GM19239 (cell line): ENCODE measurements at places on chromosomes 6 and 20.

GRCh38 chr6:7401075-7401474 lies 11.5 kb downstream of the RIOK1 start:
- DNase-seq: no peak

DNA sequence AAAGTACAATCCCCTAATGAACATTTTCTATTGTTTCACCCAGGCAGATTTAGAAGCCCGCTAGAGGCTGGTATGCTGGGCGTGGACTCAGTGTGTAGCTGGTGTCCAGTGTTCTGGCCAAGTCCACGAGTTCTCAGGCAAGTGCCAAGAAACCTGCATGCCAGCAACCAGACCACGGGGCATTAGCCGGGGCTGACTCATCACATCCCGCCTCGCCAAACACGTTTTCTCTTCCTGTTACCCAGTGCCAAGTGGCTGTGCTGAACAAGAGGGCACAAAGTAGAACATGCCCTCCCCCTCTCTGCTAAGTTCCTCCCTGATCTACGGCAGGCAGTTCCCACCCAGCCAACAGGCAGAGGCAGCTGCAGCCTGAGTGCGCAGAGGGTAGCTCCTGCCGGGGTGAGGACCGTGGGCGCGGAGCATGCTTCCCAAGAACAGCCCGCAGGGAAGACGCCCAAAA lies 29.6 kb downstream of the RAMACL start:
- DNase-seq: no peak

- DNase-seq: no peak
Measured at GRCh38 chr6:148463671-148464070, 121.0 kb downstream of the SASH1 start.

- DNase-seq: no peak
Measured at GRCh38 chr6:159479146-159479545, 213.9 kb downstream of the SOD2 start.

DNA sequence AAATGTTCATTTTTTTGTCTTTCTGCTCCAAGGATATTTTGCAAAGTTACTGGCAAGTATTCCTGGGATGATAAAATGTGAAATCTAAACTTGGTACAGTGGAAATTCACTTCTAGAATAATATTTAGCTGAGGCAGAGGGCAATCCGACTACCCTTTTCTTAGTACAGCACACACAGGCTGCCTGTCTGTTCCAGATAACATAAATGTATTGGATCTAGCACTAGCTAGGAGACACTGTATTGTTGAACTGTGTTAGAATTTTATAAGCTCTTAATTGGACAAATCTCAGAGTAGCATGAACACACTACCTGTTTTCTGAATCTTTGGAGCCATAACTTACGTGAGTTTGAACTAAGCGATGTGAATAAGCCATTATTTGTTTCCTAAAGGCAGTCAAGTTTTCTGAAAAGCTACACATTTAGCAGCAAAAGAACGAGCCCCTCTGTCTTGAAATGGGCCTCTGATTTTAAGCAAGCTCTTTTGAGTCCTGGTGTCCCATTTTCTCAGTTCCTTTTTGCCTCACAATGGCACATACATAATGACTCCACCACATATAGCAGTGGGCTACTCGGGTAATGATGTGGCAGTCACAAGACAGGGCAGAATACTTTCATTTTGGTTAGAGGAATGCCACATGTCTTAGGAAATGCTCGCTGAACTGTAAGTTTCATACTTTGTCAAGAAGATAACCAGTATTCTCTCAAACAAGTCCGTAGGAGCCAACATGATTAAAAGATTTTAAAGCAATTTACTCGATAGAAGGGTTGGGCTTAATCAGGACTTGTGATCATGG lies 116.5 kb upstream of the ESR1 start:
- peak; percentile 31 for DNase-seq

DNA sequence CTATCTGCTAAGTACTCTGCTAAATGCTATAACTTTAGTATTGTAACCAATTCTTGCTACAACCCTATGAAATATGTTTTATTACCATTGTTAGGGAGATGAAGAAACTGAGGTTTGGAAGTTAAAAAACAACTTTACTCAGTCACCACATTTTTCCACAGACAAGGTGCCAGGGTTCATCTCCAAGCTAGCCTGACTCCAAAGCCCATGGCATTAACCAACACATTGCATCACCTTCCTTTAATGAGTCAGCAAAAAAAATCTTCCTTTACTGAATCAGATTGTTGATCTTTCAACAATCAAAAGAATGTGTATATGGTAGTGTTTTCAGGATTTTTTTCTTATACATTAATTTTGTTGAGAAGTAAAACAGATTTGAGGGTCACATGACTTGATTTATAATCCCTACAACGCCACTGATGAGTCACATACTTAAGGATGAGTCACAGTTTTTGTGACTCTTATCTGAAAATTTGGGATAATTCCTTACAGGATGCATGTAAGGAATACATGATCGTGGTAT lies 41.5 kb downstream of the MAN1A1 start:
- no peak for DNase-seq

- no peak for DNase-seq
Measured at GRCh38 chr20:17972121-17972520, 3.3 kb downstream of the MGME1 start.

- no peak for DNase-seq
Measured at GRCh38 chr6:160891690-160892089, 99.9 kb upstream of the MAP3K4 start.
